ENCODE measurements at places on chromosomes 1 and 21. TPM values are rescaled to one million over a fixed set of nuclear protein-coding genes. Genes with fewer than 3 reads are reported as not detected.
A peak's percentile ranks its signal among the peaks of the same experiment; 100 is the strongest.

DNA sequence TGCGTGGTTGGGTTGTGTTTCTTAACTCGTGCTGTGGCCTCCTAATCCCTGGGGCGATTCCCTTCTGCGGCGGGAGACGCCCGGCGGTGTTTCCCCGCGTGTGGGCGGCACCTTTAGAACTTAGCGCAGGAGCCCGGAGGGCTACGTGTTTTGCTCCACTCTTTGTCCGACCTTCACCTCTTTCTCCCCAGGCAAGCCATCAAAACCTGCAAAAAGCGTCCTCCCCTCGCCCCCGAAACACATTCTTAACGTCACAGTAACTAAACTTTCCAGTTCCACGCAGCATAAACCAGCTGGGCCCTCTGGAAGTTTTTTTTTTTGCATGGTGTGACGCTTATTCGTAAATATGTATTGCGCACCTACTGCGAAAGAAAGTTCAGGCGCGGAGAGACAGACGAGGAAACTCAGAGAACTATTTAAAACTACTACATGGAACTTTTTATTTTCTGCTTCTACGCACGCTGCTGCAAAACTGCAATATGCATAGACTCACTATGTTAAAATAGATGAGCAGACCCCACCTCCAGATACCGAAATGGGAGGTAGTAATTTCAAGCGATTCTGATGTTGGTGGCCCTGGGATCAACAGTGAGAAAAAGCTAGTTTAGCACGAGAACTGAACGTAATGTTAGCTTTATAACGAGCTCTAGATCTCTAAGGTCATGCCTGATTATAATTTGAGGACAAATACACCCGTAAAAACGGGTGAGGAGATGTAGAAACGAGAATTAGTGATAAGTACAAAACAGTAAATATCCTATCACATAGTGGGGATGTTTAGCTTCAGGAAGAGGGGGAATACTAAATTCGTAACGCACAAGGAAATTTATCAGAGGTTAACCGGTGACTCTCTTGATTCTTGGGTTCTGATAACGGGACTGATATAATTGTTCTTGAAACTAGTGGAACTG, 920 bp downstream of the MTR start:
- H3K27me3 ChIP-seq: peaks cover 7% of the 10 kb centered on the region
- peak overlapping the region; percentile 92 for H3K4me3 ChIP-seq
- no peak for DNase-seq
- H3K36me3 ChIP-seq: peaks cover under 1% of the 10 kb centered on the region
- peak overlapping the region; percentile 97 for H3K27ac ChIP-seq

- H3K27me3 ChIP-seq: peaks cover 26% of the 10 kb centered on the region
- no peaks in the 10 kb centered on the region for H3K36me3 ChIP-seq
- no peak for DNase-seq
- no peak overlapping the region for H3K4me3 ChIP-seq
- no peak overlapping the region for H3K27ac ChIP-seq
These were observed 10.3 kb downstream of the ERRFI1 start for GRCh38 chr1:8015809-8016165.

The IGSF9 gene
- total RNA-seq: not detected

- H3K4me1 ChIP-seq: peaks cover 7% of the 10 kb centered on the region
- H3K27ac ChIP-seq: no peak overlapping the region
- peaks cover 20% of the 10 kb centered on the region for H3K27me3 ChIP-seq
- peaks cover 3% of the 10 kb centered on the region for H3K36me3 ChIP-seq
- no peak for DNase-seq
- no peak overlapping the region for H3K4me3 ChIP-seq
These were observed 9.8 kb upstream of the SSX2IP start for GRCh38 chr1:84700070-84700469.

DNA sequence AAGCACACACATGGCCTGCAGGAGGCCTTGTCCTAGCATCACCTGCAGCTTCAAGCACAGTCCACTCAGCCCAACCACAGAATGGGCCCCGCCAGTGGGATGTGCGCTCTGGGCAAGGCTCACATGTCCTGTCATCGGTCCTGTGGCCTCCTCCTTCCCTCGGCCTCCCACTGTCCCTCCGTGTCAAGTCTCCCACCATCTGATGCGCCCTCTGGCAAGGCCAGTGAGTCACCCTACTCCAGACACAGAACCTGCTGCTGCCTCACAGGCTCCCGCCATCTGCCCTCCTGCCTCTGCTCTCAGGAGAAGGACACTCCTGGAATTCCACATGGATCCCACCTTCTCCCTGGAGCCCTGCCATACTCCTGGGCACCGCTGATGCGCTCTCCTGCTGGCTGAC, 14.2 kb downstream of the KCNAB2 start:
- no peak for DNase-seq
- H3K27me3 ChIP-seq: no peaks in the 10 kb centered on the region
- peaks cover 6% of the 10 kb centered on the region for H3K4me1 ChIP-seq
- peaks cover 18% of the 10 kb centered on the region for H3K36me3 ChIP-seq
- H3K27ac ChIP-seq: no peak overlapping the region

DNA sequence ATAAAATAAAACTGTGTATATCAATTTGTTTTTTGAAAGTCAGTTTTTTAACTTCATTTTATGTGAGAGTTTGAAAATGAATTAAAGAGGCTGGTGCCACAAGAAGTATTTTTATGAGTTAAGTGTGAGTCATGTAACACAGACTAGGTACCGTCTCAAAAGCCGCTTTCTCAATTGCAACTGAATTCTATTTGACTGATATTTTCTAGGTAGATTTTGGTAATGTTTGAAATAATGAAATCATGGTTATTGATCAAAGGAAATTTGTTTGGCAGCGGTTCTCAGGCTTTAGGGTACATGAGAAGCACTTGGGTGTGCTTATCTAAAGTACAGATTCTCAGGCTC, 4.6 kb downstream of the SNX27 start:
- no peak for DNase-seq
- H3K4me1 ChIP-seq: peaks cover 39% of the 10 kb centered on the region
- H3K27me3 ChIP-seq: no peaks in the 10 kb centered on the region
- H3K27ac ChIP-seq: no peak overlapping the region
- no peak overlapping the region for H3K4me3 ChIP-seq

Data from activated naive CD8-positive, alpha-beta T cell treated with anti-CD3 and anti-CD28 coated beads, Interleukin-2, amount 10 ng/mL, durations not matched to agents 7 days and 5 days (primary cell).